ENCODE measurements at places on chromosomes 7 and 10.
A peak's percentile ranks its signal among the peaks of the same experiment; 100 is the strongest.

GRCh38 chr10:44991571-44991970 lies 9.2 kb upstream of the ZNF22 start:
- DNase-seq, result no peak

- no peak for DNase-seq
Observed at GRCh38 chr7:95018021-95018420, 110.6 kb downstream of the PPP1R9A start.

DNA sequence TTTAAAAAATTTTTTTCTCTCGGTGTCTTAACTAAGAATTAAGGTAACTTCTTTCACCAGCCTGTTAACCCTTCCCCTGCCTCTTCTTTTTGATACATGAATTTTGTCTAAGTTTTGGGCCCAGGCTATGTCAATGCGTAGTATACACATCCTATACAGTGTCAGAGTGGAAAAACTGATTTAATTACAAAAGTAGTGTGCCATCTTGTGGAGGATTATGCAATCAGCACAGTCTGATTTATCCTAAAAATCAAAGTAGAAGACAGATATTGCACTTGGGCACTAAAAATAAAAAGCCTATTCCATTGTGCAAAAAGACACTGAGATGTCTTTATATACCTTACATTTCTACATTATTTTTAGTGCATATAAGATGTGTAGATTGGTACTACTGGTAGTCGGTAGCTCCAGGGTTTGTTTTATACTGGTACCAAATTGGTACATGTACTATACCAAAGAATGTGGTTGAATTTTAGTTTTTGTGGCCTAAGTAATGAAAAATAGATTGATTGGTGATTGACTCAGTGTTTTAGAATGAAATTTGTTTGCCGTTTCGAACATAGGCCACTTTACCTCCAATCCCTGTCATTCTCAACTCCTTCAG lies 96.6 kb downstream of the MKLN1 start:
- peak; percentile 7 for DNase-seq

DNA sequence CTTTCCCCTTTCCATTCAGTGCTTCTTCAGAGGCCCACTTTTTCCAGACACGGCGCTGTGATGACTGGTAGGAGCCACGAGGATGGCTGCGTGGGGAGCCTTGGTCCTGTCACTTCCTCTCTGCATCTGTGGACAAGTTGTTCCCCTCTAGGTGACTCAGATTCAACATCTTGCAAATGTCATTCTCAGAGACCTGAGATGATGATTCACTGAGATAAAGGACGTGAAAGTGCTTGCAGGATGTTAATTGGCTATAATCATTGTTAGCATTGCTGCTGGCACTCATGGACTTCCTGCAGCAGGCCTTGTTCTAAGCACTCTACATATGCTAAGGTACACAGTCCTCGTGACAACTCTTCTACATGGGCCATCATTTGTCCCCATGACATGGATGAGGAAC lies 489.8 kb upstream of the ZMIZ1 start:
- no peak for DNase-seq

DNA sequence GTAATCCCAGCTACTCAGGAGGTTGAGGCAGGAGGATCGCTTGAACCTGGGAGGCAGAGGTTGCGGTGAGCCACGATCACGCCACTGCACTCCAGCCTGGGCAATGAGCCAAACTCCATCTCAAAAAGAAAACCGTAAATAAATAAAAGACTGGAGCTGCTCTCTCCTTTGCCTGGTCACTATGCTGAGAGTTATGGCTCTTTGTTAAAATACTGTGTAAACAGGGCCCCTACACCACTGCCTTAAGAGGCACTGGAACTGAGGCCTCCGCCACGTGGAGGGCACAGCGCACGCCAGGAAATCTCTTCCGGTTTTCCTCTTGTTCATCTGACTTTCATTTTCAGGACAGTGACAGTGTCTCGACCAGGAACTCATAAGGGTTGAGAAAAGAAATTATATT lies 123.3 kb downstream of the PAXIP1 start:
- no peak for DNase-seq

- DNase-seq, result no peak
Observed at GRCh38 chr7:45682836-45683555, 108.8 kb downstream of the ADCY1 start.
